ENCODE measurements at places on chromosomes 5 and 9. TPM values are rescaled to one million over a fixed set of nuclear protein-coding genes. Genes with fewer than 3 reads are reported as not detected.

GRCh38 chr5:7784683-7785380 lies 66.1 kb downstream of the CFAP90 start:
- no peak for DNase-seq

- no peak for DNase-seq
Observed at GRCh38 chr5:128254789-128255188, 171.2 kb downstream of the SLC12A2 start.

- no peak for DNase-seq
Observed at GRCh38 chr5:73067213-73067612, 53.2 kb upstream of the TMEM171 start.

GRCh38 chr5:40010436-40010835 lies 585.7 kb upstream of the DAB2 start:
- no peak for DNase-seq

DNA sequence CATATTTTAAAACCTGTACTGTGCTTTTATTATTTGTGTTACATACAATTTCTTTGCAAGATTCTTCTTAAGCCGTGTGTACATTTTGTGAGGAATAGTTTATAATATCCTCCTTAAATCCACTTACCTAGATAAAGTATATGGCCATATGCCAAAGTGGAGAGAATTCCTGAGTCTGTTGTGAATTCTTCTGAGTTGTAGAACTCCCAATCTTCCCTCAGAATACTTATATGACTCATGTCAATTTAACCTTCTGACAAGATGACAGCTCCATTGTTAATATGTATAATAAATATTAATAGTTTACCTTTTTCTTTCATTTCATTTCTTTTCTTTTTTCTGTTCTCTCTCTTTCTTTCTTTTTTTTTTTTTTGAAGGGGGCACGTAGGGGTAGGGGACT lies 6.0 kb upstream of the RICTOR start:
- no peak for DNase-seq

The ADAMTS6 gene
- total RNA-seq = 1.9 TPM

DNA sequence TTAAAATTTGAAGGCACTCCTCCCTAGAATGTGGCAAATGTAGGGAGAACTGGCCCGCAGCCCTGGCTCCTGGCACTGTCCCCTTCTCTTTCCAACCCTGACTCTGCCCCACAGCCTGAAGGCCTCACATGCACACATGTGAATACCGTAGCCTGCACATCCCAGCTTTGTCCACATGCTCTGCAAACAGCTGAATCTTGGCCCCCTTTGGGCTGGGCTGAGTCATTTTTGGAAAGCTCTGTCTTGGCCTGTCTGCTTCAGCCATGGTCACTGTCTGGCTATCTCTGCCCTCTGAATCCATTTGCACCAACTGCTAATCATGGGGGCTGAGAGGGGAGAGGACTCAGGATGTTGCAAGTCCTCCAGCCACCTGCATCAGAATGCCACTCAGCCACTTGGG lies 22.1 kb upstream of the GALNT10 start:
- no peak for DNase-seq

The CYSTM1 gene
- total RNA-seq = 8.9 TPM

- no peak for DNase-seq
Observed at GRCh38 chr5:143142596-143143435, 260.7 kb downstream of the NR3C1 start.

DNA sequence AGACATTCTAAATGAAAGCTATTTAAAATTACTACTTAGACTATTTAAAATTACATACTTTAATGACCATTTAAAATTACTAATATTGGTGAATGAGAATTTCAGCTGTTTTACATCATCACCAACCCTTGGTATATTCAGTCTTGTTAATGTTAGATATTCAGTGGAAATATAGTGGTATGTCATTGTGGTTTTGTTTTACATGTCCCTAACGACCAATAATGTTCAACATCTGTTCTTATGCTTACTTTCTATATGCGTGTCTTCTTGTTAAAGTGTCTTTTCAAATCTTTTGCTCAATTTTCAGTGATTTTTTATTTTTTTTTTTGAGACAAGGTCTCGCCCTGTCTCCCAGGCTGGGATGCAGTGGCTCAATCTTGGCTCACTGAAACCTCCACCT lies 279.3 kb upstream of the TARS1 start:
- DNase-seq = no peak

- DNase-seq = no peak
Observed at GRCh38 chr5:176167800-176168199, 70.4 kb upstream of the SIMC1 start.

DNA sequence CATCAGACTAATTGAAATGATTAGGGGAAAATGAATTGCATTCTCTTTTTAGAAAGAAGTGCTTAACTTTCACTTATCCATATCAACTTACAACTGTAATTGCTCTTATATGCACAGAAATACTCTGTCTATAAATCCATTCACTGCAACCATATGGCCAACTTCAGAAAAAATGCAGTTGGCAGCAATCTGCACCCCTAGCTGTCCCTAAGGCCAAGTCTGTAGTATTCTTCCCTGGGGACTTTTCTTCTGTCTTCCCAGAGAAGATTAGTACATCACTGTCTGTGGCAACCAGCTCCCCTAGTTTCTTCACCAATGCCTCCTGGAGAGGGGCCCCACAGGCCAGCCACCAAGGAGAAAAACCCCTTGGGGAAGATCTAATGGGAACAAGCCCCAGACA lies 45.4 kb downstream of the ABCA1 start:
- DNase-seq = no peak

DNA sequence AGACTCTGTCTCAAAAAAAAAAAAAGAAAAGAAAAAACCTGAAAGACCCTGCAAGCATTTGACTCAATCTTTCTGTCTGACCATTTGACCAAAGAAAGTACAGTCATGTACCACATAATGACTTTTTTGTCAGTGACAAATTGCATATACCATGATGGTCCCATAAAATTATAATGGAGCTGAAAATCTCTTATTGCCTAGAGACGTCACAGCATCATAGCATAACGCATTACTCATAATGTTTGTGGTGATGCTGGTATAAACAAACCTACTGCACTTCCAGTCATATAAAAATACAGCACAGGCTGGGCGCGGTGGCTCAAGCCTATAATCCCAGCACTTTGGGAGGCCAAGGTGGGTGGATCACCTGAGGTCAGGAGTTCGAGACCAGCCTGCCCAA lies 10.5 kb downstream of the ECM2 start:
- no peak for DNase-seq

GRCh38 chr9:17342696-17343095 lies 207.9 kb downstream of the CNTLN start:
- DNase-seq = no peak

DNA sequence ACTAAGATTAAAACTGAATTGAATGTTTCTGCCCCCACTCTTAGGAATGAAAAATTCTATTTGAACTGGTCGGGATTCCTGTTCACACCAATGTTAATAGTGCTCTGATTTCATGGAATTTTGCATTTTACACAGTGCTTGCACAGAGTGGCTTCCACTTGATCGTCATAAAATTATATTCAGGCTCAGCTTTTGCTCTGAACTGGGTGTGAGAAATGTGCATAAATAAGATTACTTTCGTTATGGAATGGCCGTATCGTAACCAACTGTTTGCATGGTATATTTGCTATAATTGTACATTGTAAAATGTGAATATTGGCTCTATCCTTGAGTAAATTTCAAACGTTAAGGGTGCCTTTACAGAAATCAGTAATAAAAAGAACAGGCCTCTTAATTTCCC lies 240.9 kb downstream of the RFK start:
- no peak for DNase-seq

DNA sequence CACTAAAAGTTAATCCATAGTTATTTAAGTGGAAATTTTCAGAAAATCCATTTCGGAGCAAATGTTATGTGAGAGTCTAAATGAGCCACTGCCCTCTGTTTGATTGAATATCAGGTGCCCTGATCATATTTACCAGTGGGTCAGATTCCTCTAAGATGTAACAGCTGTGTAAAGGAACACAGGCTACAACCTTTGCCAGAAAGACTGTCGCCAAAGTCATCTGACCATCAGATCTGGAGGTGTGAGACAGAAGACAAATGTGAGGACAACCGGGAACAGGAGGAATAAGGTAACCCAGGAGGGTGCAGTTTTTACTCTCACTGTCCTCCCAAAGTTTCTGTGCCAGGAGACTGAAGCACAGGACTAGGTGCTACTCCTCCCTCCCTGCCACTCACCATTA lies 90.8 kb downstream of the CAAP1 start:
- DNase-seq = no peak

DNA sequence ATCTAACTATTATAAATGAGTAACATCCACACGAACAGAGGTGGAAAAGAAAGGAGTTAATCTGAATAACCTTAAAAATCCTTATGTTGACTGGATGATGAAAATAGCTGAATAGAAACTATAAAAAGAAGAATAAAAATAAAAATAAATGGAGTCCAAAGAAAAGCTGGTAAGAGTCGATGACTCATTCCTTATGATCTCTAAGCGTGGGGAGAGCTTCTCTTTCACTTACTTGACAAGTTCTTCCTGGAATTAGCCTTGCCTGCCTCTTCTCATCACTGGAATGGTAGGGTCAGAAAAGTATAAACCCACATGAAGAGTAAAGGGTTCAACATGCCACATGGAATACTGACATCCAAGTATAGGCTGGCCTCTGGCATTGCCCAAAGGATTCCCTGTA lies 477.0 kb upstream of the RGMB start:
- DNase-seq = no peak

The RNF183 gene
- total RNA-seq = under 0.01 TPM

The C9orf153 gene
- total RNA-seq = 0.81 TPM

DNA sequence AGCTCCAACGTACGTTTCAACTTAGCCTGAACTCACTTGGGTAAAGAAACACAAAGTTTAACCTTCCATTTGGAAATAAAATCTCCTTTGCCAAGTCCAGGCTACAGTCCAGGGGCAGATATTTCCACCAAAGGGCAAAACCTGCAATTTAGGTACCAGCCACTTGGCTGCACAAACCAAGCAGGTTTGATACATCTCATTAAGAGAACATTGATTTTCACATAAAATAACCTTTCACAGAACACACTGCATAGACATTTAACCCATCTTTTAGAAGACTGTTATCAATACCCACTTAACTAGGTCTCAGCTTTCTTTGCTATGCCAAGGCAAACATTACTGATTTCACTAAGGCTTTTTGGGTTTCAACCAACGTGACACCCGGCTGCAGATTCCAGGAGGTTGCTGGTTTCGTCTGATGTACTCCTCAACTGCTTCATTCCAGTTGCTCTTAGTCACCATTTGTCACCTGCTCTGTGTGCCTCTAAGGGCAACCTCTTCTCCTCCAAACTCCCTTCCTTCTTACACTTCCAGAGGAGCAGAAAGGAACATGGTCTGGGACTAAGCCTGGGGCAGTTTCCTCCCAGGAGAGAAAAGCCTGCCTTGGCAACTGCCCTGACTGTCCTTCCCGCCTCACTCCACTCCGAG lies 67.1 kb downstream of the EPB41L4B start:
- no peak for DNase-seq

DNA sequence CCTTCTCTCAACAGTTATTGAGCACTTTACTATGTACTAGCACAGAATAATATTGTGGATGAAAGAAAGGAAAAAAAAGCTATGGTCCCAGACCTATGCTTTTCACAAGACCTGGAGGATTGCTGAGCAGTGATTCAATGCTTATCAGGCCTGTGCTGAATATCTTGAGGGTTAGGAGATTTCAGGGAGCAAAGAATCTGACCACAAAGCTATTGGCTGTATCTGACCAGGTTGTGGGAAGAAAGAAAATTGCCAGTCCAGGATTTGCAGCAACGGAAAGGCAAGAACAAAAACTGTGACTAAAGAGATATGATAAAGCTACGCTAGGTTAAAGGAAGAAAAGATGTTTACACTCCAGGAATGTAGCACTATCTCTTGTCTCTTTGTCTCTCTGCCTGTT lies 14.9 kb upstream of the MACIR start:
- DNase-seq = no peak

All from hematopoietic multipotent progenitor cell (in vitro differentiated cells).